Brain (organoid and tissue), 16 donors: ENCODE measurements at places on chromosomes 7 and 10.

DNA sequence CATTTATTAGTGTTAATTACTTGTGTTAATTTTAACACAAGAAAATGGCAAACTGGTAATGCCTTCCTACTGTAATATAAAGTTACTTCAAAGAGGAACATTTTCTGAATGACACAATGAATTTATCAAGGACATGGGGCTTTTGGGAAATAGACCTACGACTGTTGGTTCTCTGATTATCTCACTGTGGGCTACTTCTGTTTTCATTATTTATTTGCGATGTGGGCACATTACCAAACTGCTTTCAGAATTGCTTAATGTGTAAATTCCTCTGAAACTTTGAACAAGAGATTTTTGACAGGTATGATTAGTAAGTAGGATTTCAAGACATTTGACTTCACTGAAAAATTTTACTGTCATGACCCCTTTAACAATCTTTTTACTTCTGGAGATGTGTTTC lies 535.6 kb downstream of the CNTNAP2 start:
- no peak for DNase-seq

GRCh38 chr7:27826357-27826756 lies 86.4 kb downstream of the TAX1BP1 start:
- no peak for DNase-seq

GRCh38 chr10:84588971-84589370 lies 260.6 kb downstream of the CCSER2 start:
- DNase-seq, result no peak

- no peak for DNase-seq
Measured at GRCh38 chr7:137772748-137773147, 74.0 kb downstream of the DGKI start.

- DNase-seq, result no peak
Measured at GRCh38 chr7:20197837-20198236, 19.3 kb downstream of the MACC1 start.

DNA sequence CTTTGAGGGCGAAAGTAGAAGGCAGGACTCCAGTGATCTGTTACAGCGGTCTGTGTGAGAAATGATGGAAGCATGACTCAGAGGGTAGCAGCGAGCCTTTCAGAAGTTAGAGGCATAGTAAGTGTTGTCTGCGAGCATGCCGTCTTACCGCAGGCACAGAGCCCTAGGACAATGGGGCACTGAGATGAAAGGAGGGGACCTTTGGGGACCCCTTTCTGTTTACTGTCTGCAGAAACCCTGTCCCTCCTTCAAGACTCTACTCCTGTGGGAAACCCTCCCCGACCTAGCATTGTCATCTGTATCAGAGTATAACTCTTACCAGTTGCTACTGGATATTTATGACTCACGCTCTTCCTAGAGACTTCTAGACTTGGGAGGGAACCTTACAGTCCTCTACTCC lies 87.2 kb upstream of the AGK start:
- DNase-seq, result no peak

DNA sequence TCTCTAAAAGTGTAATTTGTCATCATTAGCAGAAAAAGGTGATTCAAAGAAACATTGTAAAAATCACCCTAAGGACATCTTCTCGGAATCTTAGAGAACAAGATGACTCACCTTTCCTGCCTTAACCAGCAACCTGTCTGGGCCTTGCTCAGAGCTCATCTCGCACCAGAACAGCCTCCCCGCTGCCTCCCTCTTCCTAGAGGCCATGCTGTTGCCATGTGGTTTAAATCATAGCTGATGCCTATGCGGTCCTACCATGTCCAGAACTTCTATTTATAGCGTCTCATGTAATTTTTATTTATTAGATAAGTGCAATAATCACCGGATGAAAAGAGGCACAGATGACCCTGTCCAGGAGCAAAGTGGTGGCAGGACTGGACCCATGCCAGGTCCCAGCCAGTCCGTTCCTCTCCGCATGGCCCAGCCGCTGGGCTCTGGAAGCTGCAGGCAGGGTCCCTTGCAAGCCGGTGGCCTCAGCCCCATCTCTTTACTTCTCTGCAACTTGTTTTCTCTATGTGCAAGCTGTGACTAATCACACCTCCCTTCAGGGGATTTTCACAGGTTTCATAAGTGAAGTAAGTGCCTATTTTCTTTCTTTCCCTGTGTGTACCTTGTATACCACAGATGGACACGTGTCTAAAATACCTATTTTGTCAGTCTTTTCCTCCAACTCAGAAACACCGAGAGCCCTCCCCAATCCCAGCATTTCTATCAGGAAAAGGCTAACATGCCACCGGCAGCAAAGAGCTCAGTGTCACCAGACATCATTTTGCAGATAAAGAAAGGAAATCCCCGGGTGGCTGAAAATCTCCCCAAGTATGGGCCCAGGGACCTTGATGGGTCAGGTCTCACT lies 27.1 kb downstream of the KLF6 start:
- DNase-seq, result no peak

DNA sequence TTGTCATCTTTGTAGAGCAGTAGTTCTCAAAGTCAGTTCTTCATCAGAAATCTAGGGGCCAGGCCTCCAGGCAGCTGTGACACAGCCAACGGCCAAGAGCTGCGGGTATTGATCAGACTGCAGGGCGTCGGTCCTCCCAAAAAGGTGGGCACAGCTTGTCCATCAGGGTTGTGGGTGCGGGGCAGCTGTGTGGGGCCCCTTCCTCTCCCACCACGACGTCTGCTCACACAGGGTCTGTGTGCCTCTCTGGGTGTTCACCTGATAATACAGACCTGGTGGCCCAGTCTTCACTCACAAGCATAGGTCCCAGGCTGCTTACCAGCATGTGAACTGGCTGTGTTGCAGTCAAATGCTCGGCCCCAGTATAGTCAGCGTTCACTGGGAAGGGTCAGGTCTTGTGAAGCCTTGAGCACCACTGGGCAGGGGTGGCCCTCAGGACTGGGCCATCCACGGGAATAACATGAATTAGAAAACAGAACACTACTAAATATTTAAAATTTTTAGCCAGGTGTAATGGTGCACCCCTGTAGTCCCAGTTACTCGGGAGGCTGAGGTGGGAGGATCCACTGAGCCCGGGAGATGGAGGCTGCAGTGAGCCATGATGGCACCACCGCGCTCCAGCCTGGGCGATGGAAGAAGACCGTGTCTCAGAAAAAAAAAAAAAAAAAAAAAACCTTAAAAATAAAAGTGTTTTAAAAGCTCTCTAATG lies 102.8 kb upstream of the DIP2C start:
- DNase-seq, result no peak

- DNase-seq, result no peak
Measured at GRCh38 chr10:48496105-48496830, 108.6 kb downstream of the ARHGAP22 start.

GRCh38 chr10:86451604-86451960 lies 70.0 kb downstream of the WAPL start:
- no peak for DNase-seq
